ENCODE measurements at places on chromosomes 2 and 18. TPM values are rescaled to one million over a fixed set of nuclear protein-coding genes. Genes with fewer than 3 reads are reported as not detected.

DNA sequence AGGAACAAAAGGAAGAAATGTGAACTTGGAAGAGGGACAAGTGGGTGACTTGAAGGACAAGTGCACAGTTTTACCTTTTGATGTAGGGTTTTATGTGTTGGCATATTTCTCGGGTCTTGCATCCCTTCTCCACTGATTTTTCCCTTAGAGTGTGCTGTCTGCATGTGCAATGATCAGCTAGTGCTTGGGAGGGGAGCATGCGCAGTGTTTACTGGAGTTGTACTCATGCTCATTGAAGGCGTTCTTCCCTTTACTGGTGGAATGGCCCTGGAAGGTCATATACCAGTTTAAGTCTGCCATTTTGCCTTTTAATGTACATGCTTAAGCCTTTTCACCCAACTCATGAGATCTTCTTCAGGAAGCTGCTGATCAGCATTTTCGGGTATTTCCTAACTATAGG is 1168.0 kb downstream of the SUCLG1 start:
- no peaks in the 10 kb centered on the region for H3K4me1 ChIP-seq
- H3K27ac ChIP-seq: no peak overlapping the region
- H3K4me3 ChIP-seq: no peak overlapping the region
- no peak for DNase-seq
- H3K36me3 ChIP-seq: no peaks in the 10 kb centered on the region

GRCh38 chr2:3212984-3213383 is 164.6 kb downstream of the EIPR1 start:
- no peaks in the 10 kb centered on the region for H3K27me3 ChIP-seq
- no peak for DNase-seq
- peaks cover 4% of the 10 kb centered on the region for H3K36me3 ChIP-seq
- no peaks in the 10 kb centered on the region for H3K4me1 ChIP-seq

DNA sequence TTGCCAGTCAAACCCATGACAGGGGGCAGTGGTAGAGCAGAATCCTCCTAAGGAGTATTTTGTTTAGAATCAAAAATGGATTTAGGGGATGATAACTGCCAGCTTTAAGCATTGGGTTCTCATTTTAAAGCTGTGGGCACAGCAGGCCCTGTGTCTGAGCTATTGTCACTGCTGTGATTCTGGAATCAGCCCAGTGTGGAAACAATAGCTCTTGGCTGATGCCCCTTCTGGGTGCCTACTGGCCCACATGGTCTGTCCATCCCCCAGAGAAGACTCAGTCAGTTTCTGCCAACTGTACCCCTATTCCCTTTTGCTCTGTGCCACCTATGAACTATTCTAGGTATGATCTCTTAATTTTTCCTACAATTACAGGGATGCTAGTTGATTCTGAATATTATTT is 91.7 kb upstream of the LRRTM1 start:
- H3K27me3 ChIP-seq: no peaks in the 10 kb centered on the region
- no peak overlapping the region for H3K4me3 ChIP-seq
- no peaks in the 10 kb centered on the region for H3K36me3 ChIP-seq
- no peak for DNase-seq
- no peaks in the 10 kb centered on the region for H3K4me1 ChIP-seq

GRCh38 chr2:55087501-55087900 is 37.2 kb upstream of the RTN4 start:
- H3K4me3 ChIP-seq: no peak overlapping the region
- no peak for DNase-seq
- no peaks in the 10 kb centered on the region for H3K4me1 ChIP-seq
- H3K27me3 ChIP-seq: no peaks in the 10 kb centered on the region
- no peaks in the 10 kb centered on the region for H3K36me3 ChIP-seq

The KCNJ13 gene
- polyA plus RNA-seq: not detected

The ZC3H6 gene
- 0.70 TPM for polyA plus RNA-seq
